Stimulated activated naive CD8-positive, alpha-beta T cell treated with anti-CD3 and anti-CD28 coated beads, Interleukin-15, Interleukin-2, amounts not matched to agents 100 U/mL and 50 U/mL, for 24 hours (primary cell): ENCODE measurements at places on chromosomes 7 and 10.
A peak's percentile ranks its signal among the peaks of the same experiment; 100 is the strongest.

DNA sequence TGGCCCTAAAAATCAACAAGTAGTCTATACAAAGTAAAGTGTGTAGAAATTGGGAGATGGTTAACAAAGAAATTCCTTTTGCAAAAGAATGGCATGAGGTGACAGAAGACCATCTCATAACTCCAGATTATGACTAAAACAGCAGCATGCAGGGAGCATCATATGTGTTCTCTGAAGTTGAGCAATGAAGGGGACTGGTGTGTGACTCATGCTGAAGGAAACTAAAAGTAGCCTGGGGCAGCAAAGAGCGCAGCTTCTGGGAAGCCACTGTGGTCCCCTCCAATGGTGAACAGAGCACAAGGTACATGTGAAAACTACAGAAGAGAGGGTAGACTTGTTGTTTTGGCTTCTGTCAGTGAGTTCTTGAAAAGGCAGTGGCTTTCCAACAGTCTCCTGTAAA, 133.4 kb downstream of the MACC1 start:
- peak; percentile 4 for DNase-seq

- DNase-seq: peak; percentile 9
Measured at GRCh38 chr7:1669064-1669951, 769 bp upstream of the ELFN1 start.

GRCh38 chr7:31569528-31569927, 55.6 kb downstream of the ITPRID1 start:
- no peak for DNase-seq

DNA sequence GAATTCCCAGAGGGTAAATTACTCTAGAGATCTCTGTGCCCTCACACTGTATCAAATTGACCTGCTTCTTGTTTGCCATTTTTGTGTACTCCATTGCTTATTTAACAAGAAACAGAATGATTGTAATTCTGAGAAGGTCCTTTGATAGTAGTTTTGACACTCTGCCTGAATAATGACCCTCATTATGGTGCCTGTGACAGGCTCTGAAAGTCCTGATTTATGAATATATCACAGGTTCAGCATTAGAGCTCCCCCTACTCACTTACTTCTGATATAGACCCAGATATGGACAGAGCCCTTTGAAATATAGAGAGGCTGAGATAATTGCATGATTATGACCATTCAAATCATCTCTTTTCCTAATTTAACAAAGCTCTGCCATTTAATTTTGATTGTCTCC, 465.2 kb downstream of the MDFIC start:
- no peak for DNase-seq
